Purkinje cell (primary cell): ENCODE measurements at places on chromosomes 3 and 15. TPM values are rescaled to one million over a fixed set of nuclear protein-coding genes. Genes with fewer than 3 reads are reported as not detected.

The FBXW12 gene
- polyA plus RNA-seq: 0.17 TPM in 1 of 2 replicates, not detected in the other

The PARL gene
- 42.5 and 47.4 TPM in 2 replicates for polyA plus RNA-seq

The GOLGA8R gene
- polyA plus RNA-seq: not detected in 2 replicates

The GUCA1C gene
- not detected in 2 replicates for polyA plus RNA-seq

The RCCD1 gene
- 0.66 and 1.2 TPM in 2 replicates for polyA plus RNA-seq

The CCDC54 gene
- polyA plus RNA-seq: not detected in 2 replicates

The SLC12A1 gene
- polyA plus RNA-seq: 3.5 and 6.7 TPM in 2 replicates

The CCDC80 gene
- 6.9 and 15.4 TPM in 2 replicates for polyA plus RNA-seq

The CDHR4 gene
- polyA plus RNA-seq: not detected in 2 replicates
